COR-L47 (cell line): ENCODE measurements at places on chromosomes 7 and 10.

GRCh38 chr10:5595591-5595990 is 70.8 kb downstream of the ASB13 start:
- no peak for DNase-seq

DNA sequence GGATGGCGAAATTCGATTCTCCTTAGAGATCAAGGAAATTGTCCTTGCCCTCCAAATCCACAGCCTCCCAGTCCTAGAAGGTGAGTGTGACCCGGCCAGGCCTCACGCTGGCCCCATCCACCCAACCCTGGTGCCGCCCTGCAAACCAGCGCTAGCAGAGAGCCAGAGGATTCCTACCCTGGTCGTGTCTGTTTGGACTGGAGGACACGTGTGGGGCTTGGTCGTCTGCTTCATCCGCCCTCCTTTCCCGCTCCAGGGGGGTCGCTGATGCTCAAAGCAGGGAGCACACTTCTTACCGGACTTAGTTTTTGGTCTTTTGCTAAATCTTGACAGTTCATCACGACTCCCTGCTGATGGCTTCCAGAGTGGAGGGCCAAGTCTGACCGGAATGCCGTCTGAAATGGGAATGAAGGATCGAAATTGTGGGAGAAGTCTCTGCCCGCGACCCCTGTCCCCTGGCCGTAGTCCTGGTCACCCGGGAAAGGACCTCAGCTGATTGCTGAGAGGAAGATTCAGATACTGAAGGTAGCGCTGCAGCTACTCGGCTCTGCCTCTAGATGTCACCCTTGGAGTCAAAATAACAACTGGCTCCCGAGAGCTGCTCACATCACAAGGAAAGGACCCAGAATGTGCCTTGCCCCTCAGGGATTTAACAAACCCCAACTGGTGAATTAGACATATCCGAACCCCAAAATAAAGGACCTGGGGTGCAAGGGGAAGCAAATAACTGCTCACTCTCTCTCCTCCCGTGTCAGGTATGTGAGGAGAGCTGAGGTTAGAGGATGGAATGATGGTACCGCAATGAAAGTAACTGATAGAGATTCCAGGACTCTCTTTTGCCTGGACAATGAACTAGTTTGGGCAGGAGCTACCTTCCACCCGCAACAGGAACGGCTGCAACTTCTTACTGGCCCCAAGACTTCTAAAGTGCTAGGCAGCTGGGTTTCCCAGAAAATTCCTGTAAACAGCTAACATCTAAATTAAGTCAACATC is 23.5 kb upstream of the ORC5 start:
- DNase-seq: peak; percentile 51

DNA sequence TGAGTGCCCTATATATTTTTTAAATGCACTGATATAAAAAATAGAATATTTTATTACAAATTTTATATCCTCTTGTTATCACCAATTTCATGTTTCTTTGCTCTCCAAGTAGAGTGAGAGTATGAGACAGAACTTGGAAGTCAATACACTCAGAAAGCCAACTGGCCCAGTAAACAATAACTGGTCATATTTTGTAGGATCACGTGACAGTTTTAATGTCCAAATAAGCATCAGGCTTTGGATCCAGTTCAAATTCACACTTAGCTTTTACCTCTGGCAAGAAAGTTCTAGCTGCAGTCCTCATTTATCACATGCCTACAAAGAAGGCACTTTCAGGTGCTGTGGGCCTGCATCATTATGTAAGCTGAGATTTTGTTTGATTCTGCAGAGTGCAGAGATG is 21.6 kb upstream of the TPK1 start:
- no peak for DNase-seq

DNA sequence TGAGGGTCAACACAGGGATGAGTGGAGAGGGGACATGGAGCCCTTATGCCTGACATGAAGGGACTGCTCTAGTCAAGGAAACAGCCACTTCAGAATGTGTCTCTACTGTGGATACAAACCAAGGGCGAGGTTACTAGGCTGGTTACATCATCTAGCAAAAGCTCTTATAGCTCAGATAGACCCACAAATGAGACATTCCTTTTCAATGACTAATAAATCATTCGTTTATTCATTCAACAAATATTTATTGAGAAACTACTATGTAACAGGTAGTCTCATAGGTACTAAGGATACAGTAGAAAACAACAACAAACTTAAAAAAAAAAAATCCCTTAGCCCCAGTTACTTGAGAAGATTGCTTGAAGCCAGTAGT is 219.5 kb downstream of the KIAA1217 start:
- no peak for DNase-seq

GRCh38 chr7:142796501-142797390 is 26.0 kb downstream of the PRSS2 start:
- DNase-seq: no peak

DNA sequence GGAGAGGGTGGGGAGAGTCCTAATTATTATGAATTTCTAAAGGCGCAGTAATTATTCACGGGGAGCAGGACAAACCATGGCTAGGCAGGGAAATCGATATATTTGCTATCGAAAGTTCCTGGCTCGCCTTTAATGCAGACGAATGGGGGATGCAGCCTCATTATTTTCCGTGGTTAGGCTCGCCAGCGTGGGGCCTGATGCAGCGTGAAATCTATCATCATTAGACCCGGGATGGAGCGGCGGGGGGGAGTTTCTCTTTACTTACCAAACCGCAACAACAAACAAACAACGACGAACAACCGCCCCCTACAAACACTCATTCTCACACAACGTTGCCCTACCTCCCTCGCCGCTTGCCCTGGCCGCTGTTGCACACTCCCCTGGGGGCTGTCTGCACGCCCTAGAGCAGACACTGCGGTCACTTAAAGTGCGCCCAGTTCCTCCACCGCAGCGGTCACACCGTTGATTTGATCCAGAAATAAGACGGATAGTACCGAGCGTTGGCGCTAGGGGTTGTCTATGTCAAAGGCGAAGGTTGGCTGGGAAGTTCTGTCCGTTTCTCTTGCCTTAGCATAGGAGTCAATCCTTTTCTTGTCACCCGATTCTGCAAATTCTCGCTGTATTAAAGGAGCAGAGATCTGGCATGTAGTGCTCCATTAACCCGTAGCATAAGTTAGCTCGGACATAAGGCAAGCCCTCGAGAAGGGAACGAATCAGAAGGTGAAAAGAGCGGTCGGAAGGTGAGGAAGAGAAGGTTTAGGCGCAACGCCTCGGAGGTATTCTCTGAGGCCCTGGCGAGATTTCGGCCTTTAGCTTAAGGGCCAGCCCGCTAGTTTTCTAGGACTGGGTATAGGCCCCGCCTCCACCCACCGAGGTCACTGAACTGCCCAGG is 10.4 kb downstream of the NXPH1 start:
- no peak for DNase-seq

DNA sequence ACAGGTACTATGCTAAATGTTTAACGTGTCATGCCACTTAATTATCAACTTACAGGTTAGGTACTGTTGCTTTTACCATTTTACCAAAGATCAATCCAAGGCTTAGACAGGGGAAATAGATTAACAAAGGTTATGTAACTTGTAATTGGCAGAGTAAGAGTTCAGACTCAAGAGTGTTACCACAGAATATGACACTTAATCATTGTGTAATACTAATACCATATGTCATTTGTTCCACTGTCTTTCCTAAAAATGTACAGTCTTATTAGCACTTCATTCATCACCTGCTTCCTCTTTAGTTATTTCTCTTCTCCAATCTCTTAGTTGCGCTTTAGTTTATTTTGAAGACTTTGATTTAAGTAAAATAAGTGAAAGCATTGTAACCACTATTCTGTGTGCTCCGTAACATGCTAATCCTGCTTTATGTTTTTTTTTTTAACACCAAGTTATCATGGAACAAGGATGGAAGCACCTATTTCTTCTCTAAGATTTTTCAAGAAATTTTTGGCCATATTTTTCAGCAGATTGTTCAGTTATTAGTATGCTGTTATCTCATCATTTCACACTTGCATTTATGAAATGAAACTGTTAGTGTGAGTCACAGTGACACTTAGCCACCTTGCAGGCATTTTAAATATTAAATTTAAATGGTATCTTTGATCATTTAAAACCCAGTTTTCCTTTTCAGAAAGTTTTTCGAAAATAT is 197.3 kb downstream of the PHF14 start:
- no peak for DNase-seq

- DNase-seq: no peak
Observed at GRCh38 chr10:78777466-78777865, 291.3 kb upstream of the ZMIZ1 start.

DNA sequence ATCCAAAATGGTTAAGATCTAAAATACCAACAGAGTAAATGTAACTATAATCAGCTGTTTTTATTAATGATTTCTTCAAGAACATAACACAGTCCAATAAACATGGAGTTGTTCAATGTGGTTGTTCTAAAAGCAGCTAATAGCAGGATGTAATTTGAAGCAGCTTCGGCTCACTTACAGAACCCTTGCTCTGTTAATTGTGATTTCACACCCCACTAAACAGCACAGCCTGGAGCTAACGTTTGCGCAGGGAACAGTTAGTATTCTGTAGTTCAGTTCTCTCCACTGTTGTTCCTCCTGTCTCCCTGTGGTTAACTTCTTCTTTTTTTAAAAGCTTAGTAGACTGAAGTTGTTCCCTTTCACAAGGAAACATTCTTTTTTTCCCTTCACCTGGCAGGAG is 104.0 kb downstream of the GRM3 start:
- DNase-seq: peak; percentile 62

DNA sequence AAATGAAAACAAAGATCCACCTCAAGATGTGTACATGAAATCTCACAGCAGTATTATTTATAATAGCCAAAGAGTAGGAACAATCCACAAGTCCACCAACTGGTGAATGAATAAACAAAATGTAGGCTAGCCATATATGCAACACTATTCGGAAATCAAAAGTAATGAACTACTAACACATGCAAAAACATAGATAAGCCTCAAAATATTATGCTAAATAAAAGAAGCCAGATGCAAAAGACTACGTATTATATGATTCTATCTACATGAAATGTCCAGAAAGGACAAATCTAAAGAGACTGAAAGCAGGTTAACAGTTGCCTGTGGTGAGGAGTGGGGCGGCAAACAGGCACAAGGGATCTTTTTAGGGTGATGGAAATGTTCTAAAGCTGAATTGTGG is 48.7 kb upstream of the ANAPC16 start:
- no peak for DNase-seq

DNA sequence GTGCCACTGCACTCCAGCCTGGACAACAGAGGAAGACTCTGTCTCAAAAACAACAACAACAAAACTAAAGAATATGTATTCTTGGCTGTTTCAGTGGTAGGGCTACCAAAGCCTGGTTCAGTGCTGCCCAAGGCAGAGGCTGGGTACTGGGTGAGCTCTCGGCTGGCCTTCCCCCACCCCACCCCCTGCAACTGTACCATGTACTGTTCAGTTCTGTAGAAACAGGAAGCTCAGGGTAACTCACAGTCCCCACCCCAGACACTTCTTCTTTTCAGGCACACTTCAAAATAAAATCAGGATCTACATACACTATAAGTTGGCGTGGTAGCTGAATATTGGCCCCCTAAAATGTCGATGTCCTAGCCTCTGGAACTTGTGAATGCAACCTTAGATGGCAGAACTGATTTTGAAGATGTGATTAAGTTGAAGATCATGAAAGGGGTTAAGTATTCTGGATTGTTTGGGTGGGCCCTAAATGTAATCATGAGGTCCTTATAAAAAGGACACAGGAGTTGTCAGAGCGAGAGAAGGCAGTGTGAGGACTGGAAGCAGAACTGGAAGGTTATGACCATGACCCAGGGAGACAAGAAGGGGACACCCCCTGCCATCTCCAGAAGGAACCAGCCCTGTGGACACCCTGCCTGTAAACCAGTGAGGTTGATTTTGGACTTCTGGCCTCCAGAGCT is 31.2 kb downstream of the TBXAS1 start:
- DNase-seq: no peak

DNA sequence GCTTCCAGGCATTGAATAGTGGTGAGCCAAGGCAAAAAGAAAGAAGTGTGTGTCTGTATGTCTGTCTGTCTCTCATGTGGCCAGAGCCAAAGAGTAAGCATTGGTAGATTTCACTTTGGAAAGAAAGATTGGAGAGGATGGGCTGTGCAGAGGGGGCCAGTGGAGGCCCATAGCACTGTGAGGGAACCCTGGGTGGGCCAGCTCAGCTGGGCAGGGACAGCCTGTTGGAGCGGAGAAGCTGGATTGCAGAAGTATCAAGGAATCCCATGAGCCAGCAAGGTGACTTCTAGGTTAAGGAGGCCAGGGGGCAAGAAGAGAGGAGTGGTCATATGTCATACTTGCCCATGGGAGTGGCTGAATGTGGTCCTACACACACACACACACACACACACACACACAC is 1.5 kb upstream of the GRID1 start:
- no peak for DNase-seq

DNA sequence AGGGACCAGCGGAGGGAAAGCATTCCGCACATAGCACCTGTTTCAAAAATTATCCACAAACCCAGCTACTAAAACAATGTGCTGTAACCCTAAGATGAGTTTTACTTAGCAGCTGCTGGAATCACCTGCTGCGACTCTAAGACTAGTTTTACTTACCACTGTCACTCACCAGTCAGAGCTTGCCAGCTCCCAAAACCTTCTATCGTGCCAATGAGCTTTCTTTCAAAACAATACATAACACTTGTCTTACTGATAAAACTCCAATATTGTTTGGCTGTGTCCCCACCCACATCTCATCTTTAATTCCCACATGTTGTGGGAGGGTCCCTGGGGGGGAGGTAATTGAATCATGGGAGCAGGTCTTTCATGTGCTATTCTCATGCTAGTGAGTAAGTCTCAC is 18.4 kb downstream of the ST8SIA6 start:
- DNase-seq: no peak

DNA sequence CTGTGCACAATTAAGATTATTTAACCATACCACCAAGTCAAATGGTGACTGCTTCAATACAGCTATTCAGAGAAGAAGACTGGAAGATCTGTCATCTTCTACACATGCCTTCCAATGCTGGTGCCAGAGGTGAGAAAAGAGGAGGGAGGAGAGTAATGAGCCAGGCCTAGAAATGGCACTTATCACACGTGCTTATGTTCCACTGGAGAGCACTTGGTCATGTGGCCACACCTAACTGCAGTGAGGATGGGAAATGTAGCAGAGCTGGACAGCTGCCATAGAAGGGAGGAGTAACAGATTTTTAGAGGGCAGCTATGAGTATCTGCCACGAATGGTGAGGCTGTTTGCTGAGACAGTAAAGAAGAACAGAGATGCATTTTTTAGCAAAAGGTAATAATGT is 77.1 kb downstream of the MPLKIP start:
- DNase-seq: peak; percentile 8

GRCh38 chr10:119302591-119303253 is 95.4 kb downstream of the GRK5 start:
- DNase-seq: no peak

GRCh38 chr7:92737706-92738105 is 98.7 kb downstream of the CDK6 start:
- DNase-seq: no peak

DNA sequence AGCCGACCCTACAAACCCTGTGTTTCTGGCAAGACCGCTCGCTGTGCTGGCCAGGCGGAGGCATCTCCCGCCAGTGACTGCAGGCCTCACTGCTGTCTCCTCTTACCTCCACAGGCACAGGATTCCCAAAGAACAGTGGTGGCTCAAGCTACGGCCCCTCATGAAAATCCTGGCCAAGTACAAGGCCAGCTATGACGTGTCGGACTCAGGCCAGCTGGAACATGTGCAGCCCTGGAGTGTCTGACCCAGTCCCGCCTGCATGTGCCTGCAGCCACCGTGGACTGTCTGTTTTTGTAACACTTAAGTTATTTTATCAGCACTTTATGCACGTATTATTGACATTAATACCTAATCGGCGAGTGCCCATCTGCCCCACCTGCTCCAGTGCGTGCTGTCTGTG is 36.2 kb downstream of the PITRM1 start:
- DNase-seq: no peak
